Activated CD8-positive, alpha-beta memory T cell treated with anti-CD3 and anti-CD28 coated beads for 1 hour (primary cell): ENCODE measurements at places on chromosomes 1 and 21.

GRCh38 chr1:41650028-41650880 is 165.8 kb upstream of the EDN2 start:
- no peak for DNase-seq

- DNase-seq: no peak
Measured at GRCh38 chr1:155038602-155039307, 5.1 kb downstream of the DCST1 start.

DNA sequence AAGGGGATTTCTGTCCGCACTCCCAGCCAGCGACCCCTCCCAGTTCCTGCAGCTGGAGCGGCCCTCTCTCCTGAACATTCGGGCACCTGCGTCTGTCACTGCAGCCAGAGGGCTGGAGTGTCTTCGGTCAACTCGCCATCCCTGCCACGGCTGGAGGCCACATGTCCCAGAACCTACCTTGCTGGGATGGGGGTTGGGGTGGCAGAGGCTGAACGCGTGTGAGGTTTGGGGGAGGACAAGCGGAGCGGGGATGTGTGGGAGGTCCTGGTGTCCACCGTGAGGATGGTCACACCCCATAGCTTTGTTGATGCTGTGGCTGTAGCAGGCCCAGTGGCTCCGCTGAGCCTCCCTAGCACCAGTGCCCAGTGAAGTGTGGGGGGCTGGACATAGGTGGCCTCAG is 14.8 kb upstream of the C1orf174 start:
- DNase-seq: no peak

GRCh38 chr1:55702064-55702463 is 486.9 kb upstream of the USP24 start:
- DNase-seq: no peak

- no peak for DNase-seq
Measured at GRCh38 chr1:84674705-84675104, 15.6 kb downstream of the SSX2IP start.

DNA sequence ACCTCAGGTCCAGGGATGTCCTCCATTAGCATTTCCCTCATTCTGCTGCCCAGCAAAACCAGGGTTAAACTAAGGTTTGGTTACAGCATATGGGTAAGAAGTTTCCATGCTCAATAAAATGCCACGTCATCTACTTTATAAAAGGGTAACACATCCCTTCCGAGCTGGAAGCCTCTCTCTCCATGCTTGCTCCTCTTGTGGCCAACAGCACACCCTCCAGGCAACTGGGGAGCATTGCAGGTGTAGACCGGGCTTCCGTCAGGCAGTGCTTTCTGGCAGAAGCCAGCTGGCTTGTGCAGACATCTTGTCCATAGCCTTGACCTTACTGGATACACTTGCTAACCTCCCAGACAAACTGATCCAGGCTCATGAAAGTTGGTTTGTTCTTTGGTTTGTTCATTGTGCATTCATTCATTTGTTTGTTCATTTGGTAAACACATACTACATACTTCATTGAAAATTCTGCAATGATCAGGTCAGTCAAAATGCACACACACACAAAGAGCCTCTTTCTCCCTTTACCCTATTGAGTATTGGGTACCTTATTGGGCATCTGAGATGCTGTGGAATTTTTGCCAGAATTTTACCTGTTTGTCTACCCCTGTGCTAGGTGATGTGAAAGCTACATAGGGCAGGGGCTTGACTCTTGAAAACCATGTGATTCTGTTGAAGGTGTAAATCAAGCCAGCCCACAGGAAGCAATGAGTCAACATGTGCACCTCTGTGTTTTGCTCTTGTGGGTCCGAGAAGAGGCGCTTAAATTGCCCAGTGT is 422.8 kb downstream of the CAMTA1 start:
- DNase-seq: no peak

- no peak for DNase-seq
Measured at GRCh38 chr1:229024528-229025130, 246.3 kb upstream of the RAB4A start.

- no peak for DNase-seq
Measured at GRCh38 chr1:205192287-205192686, 19.2 kb downstream of the DSTYK start.

DNA sequence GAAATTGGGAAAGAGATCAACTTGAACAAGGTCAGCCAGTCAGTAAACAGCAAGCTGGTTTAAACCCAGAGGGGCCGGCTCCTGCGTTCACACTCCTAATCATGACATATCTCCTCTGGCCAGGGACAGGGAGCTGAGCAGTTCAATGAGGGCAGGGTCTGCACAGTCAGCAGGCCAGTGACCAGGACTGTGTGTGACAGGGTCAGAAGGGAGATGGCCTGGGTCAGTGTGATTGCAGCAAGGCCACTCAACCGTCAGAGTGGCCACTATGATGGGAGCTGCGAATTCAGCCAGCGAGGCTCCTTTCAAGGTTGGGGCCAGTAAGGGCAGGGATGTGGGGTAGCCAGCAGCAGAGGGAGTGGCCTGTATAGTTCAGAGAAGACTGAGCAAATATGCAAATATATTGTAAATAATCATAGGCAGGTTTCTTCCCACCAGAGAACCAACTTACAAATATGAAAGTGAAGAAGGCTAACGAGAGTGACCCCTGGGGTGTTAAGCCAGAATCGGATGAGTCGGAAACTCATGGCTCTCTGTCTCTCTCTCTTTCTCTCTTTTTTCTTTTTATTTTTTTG is 20.0 kb downstream of the NOL9 start:
- no peak for DNase-seq

DNA sequence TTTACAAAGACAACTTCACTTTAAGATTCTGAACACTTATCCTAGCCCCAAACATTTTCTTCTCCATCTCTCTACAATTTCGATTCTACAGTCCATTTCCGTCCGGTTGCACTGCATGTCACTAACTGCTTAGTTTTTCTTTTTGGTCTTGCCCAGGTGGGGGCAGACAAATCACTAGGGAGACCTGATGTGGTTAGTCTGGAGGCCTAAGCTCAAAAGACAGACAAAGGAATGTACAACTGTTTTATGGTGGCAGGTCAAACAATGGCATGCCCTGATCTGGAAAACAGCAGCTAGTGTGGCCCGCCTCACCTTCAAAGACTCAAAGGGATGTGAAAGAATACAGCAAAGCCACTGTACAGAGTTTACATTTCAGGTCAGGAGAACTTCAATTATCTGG is 3.8 kb downstream of the ETV3 start:
- no peak for DNase-seq

GRCh38 chr1:182257369-182258063 is 134.1 kb downstream of the GLUL start:
- no peak for DNase-seq

GRCh38 chr1:231417513-231417912 is 4.6 kb downstream of the EGLN1 start:
- DNase-seq: no peak

GRCh38 chr21:41772351-41773080 is 5.7 kb upstream of the RIPK4 start:
- no peak for DNase-seq

GRCh38 chr1:87194271-87194774 is 134.4 kb upstream of the LMO4 start:
- no peak for DNase-seq

DNA sequence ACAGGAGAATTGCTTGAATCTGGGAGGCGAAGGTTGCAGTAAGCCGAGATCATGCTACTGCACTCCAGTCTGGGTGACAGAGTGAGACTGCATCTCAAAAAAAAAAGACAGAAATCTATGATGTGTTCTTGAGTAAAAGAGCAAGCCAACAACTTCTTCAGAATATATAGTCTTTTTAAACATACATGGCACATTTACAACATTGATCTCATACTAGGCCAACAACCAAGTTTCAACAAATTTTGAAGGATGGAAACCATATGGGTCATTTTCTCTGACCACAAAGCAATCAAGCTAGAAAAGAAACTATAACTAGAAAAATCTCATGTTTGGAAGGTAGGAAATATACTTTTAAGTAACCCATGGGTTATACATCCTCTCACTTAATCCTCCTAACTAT is 38.3 kb downstream of the PAFAH2 start:
- DNase-seq: no peak

DNA sequence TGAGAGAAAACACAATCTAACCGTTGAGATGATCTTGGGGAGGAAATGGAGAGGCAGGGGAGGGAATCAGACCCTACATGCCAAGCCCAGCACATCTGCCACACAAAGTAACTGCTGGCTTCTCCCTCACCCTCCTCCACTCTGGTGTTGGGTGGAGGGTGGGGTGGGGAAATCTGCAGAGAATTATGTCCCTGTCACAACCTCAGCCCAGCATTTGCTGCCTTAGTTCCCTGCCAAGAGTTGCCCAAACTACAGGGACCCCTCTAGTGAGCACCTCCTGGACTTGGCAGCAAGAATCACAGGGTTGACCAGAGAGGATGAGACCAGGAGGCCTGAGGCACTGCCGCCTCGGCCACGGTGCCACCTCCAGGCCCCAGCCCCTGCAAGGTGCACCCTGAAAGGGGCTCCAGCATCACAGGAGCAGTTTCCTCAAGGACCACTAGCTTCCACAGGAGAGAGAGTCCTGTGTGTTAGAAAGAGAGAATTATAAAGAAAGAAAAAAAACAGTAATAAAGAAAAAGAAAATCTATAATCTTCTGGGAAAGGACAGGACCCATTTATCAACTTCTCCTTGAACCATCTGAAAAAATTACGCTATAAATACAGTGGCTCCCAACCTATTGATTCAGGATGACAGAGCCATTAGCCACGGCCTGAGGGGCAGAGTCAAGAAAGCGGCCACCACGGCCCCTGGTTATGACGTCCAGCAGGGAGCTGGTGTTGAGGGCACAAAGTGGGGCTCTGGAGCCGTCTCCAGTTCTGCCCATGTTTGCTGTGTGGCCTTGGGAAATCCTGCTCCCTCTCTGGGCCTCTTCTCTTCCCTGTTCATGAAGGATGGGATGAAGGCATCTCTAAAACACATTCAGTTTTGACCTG is 451.7 kb downstream of the MATN1 start:
- DNase-seq: no peak

DNA sequence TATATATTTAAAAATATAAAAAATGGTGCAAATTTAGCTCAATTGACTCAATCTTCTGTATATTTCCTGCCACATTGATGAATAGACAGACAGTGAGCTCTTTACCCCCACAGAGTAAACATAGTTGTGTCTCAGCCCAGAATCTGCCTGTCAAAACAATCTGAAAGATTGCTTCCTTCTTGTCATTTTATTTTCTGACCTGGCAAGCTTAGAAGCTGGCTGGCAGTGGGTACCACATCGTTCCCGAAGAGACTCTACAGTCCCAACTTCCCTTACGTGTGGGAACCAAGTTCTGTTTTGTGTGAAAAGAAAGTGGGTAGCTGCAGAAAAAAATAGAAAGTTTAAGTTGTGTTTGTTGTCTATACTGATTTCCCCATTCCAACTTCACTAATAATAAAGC is 629.3 kb upstream of the NEGR1 start:
- DNase-seq: no peak

GRCh38 chr1:217188280-217189237 is 442.3 kb downstream of the GPATCH2 start:
- no peak for DNase-seq

DNA sequence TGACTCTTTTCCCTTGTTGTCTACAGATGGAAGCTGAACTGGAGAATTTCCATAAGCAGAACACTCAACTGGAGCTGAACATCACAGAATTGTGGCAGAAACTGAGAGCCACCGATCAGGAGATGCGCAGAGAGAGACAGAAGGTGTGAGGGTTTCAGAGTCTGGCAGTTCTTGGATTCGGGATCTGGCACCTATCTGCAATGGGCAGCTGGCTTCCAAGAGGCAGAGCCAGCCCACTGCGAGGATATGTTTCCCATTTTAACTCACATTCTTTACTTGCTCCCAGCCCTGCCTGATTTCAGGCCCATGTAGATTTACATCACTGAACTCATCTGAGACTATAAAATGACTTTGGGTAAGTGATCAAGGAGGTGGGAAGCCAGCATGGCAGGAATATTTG is 37.3 kb upstream of the TMEM125 start:
- no peak for DNase-seq

DNA sequence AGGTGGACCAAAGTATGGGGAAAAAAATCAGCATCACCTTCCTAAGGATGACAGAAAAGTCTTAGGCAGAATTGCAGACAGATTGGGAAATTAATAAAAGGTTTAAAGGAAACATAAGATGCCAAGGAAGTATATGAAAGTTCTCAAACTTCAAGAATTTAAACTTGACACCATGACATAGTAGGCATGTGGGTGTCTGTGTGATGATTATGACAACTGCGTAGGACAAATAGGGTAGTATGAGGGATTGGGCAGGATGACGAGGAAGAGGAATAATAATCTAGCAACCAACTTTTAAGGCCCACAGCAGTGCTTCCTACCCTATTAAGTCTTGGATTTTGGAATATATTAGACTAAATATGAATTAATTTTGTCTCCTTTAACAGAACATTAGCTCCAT is 52.4 kb downstream of the HNRNPR start:
- no peak for DNase-seq

GRCh38 chr1:1567152-1567875 is 7.3 kb downstream of the SSU72 start:
- DNase-seq: no peak

DNA sequence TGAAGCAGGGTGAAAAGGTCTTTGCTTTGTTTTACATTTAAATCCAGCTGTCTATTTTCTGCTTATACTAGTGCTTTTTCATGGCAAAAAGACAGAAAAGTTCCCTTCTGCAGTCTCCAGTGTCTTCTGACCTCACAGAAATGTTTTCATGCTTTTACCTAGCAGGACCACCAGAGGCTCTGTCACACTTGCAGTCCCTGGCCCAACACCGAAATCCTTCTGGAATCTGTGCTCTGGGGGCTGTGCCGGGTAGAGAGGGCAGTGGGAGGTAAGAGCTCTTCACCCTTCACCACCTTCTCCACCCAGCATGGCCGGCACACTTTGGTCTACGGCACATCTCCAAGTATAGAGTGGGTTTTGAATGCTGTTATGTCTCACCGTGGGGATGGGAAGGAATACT is 20.8 kb downstream of the GNAT2 start:
- DNase-seq: no peak

DNA sequence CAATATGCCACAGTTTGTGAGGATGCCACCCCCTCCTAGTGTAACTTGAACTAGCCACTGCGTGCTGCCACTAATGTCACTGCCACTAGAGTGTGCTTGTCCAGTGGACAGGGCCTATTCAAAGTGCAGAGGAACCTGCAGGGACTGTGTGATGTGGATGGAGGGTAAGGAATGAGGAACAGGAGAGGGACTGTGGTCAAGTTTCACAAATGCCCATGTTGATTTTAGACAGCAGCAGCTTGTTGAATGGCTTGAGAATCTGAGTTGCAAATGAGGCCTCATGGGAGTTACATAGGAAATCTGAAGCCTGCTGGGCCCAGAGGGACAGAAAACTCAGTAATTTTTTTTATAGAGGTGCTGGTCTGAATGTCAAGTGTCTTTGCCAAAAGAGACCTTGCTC is 112.3 kb downstream of the HHAT start:
- no peak for DNase-seq

GRCh38 chr1:212675675-212676074 is 24.0 kb downstream of the BATF3 start:
- DNase-seq: no peak

GRCh38 chr21:24290151-24290833 is 1317.0 kb downstream of the MRPL39 start:
- no peak for DNase-seq
